Effector CD4-positive, alpha-beta T cell (primary cell): ENCODE measurements at places on chromosomes 7 and 10.

DNA sequence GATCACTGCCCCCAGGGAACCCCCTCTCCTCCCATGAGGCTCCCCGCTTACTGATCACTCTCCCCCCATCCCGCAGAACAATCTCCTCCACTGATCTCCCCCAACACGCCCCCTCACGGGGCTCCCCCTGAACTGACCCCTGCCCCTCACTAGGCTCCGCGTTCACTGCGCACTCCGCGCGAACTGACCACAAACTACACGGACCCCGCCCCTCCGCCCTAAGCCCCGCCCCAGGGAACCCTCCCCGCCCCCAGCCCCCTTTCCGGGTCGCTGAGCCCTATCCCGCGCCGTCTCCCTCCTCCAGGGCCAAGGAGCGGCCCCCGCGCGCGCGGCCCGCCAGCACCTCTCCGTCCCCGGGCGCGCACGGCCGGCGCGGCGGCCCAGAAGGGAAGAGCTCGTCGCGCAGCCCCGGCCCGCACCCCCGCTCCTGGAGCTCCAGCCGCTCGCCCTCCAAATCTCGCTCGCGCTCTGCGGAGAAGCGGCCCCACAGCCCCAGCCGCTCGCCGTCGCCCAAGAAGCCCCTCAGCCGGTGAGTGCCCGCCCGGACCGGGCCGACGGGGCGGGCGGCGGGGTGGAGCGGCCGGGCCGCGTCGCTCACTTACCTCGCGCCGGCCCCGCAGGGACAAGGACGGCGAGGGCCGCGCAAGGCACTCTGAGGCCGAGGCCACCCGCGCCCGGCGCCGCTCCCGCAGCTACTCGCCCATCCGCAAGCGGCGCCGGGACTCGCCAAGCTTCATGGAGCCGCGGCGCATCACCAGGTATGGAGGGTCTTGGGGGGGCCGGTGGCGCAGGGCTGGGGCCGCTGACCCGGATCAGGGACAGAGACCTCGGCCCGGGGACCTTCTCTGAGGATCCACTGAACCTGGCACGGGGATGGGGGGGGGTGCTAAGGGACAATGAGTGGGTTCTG lies 19.9 kb upstream of the HSPB1 start:
- DNase-seq, result no peak

- DNase-seq, result no peak
These were observed 68.0 kb upstream of the INSIG1 start for GRCh38 chr7:155229548-155230168.

- DNase-seq, result no peak
These were observed 62.0 kb upstream of the IGFBP3 start for GRCh38 chr7:45982907-45983719.

- DNase-seq, result peak; percentile 52
These were observed 85.1 kb upstream of the LANCL2 start for GRCh38 chr7:55280031-55280454.

- DNase-seq, result no peak
These were observed 25.9 kb downstream of the ZNF277 start for GRCh38 chr7:112232212-112232978.

- DNase-seq, result no peak
These were observed 108.3 kb upstream of the CNTNAP2 start for GRCh38 chr7:146008293-146008692.

DNA sequence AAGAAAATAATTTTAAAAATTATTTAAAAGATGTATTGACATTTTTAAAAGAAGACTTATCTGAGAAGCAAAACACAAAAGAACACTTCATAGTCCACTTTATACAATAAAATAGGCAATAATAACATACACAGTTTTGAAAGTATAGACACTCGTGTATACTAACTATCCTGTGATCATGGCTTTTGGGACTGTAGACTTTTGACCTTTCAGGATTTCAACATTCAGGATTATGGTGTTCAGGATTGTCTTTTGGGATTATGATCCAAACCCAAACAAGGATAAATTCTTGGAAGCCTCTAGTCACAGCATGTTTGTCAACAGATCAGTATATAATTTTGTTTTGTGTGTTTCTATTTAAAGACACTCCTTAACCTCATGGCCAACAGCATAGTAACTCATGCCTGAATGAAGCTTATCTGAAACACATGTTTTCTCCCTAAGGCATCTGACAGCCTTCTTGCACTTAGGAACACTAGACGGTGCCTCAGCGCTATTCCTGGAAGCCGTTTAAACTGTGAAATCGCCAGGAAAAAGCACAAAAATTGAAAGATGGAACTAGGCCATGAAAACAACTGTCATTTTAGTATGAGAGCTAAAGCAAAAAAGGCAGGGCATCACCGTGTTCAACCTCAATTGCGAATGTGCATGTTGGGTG lies 29.9 kb downstream of the GSAP start:
- DNase-seq, result no peak

- no peak for DNase-seq
These were observed 2.5 kb downstream of the IGFBP3 start for GRCh38 chr7:45918556-45918955.

DNA sequence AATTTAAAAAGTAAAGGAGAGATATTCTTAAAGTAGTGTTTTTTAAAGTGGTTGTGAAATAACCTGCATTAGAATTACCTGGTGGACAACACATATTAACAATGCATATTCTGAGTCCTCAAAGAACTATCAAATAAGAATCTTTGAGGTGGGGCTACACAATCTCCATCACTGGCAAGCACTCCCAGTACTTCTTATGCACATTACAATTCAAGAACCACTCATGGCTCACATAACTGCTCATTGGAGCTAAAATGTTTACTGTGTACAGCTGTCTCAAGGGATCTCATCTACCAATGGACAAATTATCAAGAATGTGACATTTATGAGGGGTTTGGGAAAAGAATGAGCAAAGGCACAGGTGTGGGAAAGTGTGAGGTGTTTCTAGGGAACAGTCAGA lies 692.0 kb downstream of the PHTF2 start:
- no peak for DNase-seq

DNA sequence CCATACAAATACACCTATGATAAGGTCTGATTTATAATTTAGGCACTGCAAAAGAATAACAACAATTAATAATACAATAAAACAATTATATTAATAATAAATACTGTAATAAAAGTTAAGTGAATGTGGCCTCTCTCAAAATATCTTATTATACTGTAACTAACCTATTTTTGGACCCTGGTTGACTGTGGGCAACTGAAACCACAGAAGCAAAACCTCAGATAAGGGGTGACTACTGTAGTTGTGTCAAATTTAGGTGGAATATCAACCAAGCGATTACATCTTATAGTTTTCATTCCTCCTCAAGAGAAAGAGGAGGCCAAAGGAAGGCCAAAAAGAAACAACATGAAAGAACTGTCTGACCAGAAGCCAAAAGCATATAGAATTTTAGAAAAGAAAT lies 103.9 kb downstream of the SKAP2 start:
- DNase-seq, result no peak

DNA sequence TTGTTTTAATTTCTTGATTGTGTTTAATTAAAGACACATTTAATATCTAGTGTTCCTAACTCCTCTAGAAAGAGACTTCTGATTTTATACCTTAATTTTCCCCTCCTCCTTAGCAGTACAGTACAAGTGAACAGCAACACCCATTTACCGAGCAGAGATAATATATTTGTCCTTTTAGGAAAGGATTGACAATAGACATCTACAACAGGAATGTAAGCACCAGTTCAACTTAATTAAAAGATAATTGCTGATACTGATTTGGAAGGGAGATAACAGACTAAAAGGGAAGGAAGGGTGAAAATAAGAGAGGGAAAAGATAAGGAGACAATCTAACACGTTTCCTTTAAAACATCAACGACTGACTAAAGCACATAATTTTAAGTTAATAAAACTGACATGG lies 119.3 kb downstream of the SRPK2 start:
- no peak for DNase-seq

DNA sequence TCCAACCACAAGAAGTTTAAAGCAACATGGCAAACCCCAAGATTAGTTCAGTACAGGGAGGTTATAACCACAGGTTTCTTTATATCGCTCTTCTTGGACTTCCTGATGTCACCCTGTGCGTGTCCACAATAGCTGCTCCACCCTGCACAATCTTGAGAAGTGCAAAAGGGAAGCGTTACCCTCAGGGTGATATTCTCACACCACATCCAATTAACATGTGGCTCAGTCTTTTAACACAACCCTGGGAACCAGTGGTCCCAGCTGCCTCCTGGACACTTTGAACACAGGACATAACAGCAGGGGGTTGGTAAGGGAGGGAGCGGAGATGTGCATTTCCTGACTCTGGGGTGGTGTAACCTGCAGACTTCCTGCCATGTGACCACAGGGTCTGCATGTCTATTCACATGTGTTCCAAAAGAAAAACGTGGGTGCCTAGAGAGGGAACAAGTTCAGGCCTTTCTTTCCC lies 64.6 kb downstream of the GSAP start:
- DNase-seq, result peak; percentile 35

- DNase-seq, result no peak
These were observed 692.6 kb downstream of the ZWINT start for GRCh38 chr10:55668326-55668922.

- no peak for DNase-seq
These were observed 67.4 kb downstream of the GBF1 start for GRCh38 chr10:102312683-102313082.

GRCh38 chr10:101354328-101355071 lies 535 bp downstream of the BTRC start:
- DNase-seq, result peak; percentile 33

DNA sequence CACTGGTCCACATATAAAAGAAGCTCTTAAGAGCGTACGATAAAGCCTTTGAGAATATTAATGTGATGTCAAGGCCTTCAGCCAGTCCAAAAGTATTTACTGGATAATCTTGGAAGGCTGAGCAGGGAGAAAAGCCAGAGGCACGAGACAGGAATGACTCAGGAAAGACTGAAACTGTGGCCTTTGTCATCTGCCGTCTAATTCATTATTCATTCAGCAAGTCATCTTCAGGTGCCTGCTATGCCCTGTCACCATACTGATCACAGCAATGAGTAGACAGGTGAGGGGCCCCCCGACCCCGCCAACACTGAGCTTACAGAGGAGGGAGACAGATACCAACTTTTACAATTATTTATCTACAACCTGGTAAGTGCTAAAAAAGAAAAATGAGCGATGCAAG lies 78.9 kb downstream of the VOPP1 start:
- DNase-seq, result no peak

DNA sequence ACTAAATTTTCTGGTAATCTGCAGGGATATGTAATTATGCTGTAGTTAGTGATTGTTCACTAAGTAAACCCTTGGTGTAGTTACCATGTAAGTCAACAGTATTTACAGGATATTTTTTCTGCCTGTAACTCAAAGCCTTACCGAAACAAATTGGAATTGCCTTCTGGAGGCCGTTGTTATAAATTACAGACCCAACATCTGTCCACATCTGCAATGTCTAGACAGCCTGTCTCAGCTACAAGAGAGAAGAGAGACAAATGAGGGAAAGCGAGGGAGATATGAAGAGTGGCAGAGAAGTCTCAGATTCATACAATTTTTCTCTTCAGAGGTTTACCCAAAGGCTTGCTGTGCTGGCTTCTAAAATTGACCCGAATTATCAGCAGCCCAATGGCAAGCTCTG lies 23.7 kb upstream of the BTRC start:
- no peak for DNase-seq

GRCh38 chr7:27207348-27207985 lies 7.6 kb upstream of the HOXA13 start:
- DNase-seq, result no peak

GRCh38 chr7:137999496-138000080 lies 2.3 kb downstream of the CREB3L2 start:
- DNase-seq, result no peak

DNA sequence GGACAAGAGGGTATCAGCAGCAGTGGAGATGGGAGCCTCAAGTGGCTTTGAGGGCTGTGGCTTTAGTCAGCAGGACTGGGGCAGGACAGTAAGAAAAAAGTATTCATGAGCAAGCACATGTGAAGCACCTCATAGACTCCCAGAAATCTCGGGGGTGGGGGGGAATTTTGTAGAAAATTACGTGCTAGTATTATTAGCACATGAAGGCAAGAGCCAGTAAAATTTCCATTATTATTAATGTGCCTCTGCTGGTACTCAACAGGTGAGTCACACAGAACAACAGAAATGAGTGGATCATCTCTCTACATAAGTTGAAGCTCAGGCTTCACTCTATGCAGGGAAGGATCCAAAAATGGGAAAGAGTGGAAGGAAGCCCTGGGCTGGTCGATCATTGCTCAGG lies 114.5 kb downstream of the MYOF start:
- no peak for DNase-seq

DNA sequence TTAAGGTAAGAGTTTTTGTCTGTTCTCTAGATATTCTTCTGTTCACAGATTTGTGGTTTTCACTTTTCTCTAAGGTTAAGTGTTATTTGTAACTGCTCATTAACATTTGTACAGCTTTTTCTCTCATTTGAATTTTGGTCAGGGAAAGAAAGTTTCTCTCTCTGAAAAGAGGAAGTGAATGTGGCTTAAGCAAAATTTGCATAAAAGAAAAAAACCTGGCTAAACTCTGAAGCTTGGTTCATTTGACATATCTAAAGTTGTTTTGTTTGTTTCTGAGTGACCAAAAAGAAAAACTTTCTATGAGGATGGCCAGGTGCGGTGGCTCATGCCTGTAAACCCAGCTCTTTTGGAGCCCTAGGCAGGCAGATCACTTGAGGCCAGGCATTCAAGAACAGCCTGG lies 22.0 kb upstream of the SLC26A4 start:
- no peak for DNase-seq

- peak; percentile 86 for DNase-seq
These were observed 44.8 kb downstream of the KBTBD2 start for GRCh38 chr7:32846630-32847225.

GRCh38 chr7:88216276-88216675 lies 3.6 kb downstream of the SRI start:
- DNase-seq, result no peak

DNA sequence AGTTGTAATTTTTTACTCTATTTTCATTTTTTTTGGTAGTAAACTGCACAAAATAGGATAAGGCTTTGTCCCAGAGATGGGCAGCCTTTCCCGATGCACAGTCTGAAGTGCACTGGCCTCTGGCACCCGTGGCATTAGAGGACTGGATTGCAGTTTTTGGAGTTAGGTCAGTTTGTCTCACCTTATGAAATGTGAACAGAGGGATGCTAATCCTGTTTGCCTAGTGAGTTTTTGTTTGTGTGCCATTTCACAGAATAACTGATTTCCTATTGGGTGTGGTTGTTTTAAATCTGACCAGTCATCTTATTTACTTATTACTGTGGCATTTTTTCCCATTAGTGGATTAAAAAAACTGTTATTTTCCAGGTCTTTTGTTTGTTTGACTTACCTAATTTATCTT lies 109.5 kb upstream of the GATA3 start:
- no peak for DNase-seq

- no peak for DNase-seq
These were observed 38.3 kb upstream of the PARD3 start for GRCh38 chr10:34853357-34853756.
